ENCODE measurements at places on chromosomes 5 and 9.

DNA sequence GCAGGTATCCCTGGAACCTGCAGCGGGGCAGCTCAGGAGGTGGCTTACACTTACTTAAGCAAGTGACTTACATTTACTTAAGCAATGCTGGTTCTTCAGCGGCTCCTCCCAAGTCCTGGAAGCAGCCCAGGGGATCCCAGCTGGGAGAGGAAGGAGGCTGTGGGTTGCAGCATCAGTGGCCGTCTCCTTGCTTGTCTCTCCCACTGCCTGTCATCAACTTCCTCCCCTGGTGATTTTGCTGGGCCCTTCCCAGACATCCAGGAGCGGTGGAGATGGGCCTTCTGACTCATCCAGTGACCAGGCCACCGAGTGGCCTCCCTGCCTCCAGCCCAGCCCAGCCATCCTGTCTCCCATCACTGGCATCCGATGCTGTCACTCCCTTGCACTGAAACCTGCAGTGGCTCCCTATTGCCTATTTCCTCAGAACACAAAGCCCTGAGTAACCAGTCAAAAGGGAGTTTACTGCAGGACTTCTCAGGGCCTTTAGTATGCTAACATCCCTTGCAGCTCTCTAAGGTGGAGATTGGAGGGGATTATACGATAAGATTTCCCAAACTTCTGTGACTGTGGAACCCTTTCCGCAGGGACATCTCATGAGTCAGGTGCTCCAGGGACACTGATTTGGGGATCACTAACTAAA lies 155.9 kb upstream of the PHYKPL start:
- no peak for DNase-seq

DNA sequence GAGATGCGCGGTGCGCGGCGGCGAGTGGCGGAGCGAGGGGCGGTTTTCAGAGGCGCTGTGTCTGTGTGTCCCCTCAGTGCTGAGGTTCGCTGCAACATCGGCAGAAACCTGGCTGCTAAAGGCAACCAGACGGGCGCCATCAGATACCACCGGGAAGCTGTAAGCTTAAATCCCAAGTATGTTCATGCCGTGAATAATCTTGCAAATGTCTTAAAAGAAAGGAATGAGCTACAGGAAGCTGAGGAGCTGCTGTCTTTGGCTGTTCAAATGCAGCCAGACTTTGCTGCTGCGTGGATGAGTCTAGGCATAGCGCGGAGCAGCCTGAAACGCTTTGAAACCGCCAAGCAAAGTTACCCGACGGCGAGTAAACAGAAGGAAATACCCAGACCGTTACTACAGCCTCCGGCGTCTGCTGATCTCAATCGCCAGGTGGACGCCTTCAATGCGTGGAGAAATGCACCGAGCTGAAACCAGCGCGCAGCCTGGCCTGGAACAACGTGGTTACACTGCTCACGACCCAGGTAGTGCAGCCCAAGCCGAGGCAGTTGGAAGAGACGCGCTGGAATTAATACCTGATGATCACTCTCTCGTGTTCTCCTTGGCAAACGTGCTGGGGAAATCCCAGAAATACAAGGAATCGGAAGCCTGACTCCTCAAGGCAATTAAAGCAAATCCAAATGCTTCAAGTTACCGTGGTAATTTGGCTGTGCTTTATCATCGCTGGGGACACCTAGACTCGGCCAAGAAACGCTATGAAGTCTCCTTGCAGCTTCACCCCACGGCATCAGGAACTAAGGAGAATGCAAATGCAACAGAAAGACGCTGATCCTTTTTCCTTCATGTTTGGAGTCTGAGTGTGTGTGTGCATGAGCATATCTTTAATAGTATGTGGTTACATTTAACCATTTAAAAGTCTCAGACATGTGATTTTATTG lies 15.9 kb downstream of the OR2V1 start:
- no peak for DNase-seq

DNA sequence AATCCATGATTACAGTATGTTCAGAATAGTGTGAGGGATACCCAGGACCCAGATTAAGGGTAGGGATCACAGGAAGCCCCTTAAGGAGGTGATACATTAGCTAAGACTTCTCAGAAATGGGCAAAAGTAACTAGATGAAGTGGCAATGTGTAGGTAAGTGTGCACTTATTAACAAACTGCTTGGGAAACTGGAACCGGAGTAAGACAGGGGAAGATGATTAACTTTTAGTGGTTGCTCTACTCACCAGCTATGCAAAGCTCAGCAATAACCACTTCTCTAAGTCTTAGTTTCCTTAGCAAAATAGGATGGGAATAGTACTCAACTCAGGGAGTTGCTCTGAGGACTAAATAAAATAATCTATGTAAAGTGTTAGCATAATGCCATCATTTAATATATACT lies 182.2 kb downstream of the MCTP1 start:
- no peak for DNase-seq

GRCh38 chr9:109109967-109110328 lies 9.8 kb downstream of the TMEM245 start:
- no peak for DNase-seq

DNA sequence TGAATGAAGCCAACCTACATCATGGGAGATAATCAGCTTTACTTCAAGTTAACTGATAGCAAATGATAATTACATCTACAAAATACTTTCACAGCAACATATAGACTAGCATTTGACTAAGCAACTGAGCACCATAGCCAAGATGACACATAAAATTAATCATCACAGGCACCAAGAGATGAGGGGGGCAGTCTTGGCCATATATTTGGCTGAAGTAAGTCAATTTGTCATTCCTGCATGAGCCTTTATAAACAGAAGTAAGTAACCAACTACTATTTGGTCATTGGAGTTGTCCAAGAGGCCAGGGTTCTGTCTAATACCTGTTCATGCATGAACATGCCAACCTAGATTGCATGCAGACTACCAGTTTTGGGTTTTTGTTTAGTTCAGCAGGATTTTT lies 53.6 kb downstream of the PDCD1LG2 start:
- no peak for DNase-seq

GRCh38 chr5:161230221-161230620 lies 316.3 kb downstream of the GABRB2 start:
- DNase-seq = no peak

- DNase-seq = no peak
Observed at GRCh38 chr9:110744715-110745384, 76.3 kb downstream of the MUSK start.

DNA sequence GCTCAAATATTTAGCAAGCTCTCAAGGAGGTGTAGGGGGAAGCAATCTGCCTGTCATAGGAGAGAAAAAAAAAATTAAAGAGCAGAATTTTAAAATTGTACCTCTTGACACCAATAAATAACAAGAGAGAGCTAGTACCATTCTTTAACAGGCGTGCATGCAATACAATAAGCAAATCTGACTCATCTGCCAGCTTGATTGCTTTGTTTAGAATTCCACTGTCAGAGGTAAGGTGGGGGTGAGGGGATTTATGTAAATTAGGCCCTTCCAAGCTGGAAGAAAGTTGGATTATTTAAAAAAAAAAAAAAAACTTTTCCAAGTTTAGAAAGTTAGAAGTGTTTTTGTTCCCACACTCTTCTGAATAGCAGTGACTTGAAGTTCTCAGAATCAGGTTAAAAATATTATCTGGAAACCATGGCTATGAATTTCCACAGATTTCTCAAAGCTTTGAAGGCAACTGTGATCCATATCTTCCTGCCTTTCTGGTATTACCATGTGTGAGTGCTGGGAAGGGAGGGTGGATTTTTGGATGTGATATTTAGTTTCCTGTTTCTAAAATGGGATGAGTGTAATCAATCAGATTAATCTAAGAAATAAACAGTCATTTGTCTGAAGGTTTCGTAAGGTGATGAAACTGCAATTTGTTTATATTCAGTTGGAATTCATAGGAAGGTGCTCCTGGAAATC lies 477.5 kb downstream of the TLE4 start:
- DNase-seq = no peak

DNA sequence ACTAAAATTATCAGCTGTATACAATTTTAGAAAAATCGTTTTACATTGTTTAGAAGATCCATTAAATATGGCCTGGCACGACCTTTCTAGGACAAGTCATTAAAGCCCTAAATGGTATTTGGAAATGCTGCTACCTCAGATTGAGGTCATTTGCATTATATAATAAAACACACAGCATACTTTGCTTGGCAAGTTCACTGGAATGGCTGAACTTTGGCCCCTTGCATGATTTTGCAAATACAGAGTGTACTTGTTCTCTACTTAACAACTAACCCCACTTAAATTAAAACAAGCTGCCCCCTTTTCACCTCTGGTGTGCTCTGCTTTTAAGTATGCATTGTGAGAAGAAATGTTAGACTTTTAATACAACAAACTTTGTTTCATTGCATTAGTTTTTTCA lies 860.1 kb downstream of the PTPRD start:
- no peak for DNase-seq

DNA sequence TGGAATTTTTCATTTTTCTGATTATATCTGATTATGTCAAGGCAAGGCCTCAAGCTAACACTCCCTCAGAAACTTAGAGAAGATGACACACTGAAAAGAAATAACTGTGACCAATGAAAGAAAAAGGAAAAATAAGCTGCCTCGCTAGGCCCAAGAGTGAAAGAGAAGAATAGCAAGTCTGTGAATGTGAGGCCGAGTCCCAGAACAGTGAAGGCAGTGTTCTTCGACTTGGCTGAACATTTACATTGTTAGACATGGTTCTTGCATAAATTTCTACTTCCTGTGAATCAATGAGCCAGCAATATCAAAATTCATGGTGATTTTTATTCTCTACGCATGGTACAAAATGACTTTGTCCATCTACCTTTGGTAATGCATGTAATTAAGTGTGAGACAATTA lies at the start of gene ATP10B:
ATP10B (minus strand) TSS at position 163 of the 400 bp plus-strand sequence. CDS start 164,137 bp downstream, outside the sequence.
- DNase-seq = no peak

- no peak for DNase-seq
Observed at GRCh38 chr5:5711592-5711991, 289.1 kb downstream of the ICE1 start.

GRCh38 chr5:57635146-57635777 lies 152.7 kb upstream of the ACTBL2 start:
- DNase-seq = no peak

DNA sequence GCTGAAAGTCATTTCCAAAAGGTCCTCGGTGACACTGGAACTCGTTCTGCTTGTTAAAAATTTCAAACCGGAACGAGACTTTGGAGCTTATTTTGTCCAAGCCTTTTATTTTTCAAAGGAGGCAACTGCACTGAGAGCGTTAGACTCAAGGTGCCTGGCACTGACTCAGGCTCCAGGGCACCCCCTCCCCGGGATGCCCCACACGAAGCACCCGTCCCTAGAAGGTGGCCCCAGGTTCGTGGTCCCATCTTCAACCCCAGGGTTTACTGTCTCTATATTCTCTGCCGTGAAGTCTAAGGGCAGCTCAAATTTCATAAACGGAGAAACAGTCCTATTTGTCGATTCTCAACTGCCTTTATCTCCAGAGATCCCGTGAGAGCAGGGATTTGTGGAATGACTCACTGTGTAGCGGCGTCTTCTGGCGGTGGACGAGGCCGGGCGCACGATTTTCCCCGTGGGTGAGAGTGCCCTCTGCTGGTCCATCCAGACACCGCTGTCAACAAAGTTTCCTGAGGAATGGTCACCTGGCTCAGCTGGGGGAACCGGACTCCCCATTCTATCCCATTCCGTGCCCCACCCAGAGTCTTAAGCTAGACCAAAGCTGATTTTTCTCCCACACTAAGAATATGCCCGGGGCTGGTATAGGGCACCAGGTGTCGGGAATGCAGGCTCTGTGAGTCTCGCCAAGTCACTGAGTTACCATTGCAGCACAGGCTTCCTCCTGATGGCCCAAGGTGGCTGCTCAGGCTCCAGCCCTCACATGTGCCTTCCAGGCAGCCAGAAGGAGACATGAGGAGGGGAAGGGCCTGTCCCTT lies 27.1 kb upstream of the SLC6A19 start:
- no peak for DNase-seq

- DNase-seq = no peak
Observed at GRCh38 chr5:9037048-9037447, 508.8 kb downstream of the SEMA5A start.

- DNase-seq = no peak
Observed at GRCh38 chr5:150764530-150764929, 5.7 kb upstream of the DCTN4 start.

DNA sequence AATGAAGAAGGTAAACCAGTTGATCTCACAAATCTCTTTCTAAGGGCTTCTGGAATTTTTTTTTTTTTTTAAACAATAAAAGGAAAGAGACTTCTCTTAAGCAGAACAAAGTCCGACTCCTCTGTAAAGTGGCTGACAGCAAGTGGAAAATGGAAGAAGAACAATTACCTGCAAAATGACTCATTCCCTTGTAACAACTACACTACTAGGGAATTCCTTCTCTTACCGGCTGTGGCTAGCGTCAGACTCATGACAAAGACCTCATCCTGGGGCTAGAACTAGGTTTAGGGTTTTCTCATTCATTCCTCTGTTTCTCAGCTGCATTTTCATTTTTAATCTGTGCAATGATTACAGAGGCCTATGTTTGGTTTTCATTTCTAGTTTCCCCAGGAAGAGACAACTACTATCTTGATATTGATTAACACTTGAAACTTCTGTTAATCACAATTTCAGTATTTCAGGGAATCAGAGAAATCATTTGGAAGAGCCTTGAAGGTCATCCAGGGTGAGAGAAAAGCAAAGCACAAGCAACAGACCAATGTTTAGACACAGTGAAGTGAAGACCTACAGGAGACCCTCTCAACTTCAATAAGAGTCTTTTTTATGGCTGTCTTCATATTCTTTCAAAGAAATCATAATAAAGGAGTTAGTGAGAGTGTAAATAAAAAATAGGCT lies 437.9 kb downstream of the RAB3C start:
- DNase-seq = no peak

- no peak for DNase-seq
Observed at GRCh38 chr5:134463991-134464760, 52.5 kb upstream of the CDKN2AIPNL start.

- DNase-seq = no peak
Observed at GRCh38 chr9:131582056-131582455, 36.7 kb downstream of the PRRT1B start.

- no peak for DNase-seq
Observed at GRCh38 chr9:69898714-69899209, 78.1 kb downstream of the CFAP95 start.

GRCh38 chr5:107378218-107378899 lies 292.4 kb downstream of the EFNA5 start:
- no peak for DNase-seq

All from cortex of kidney (tissue), 1 donor.